Cardiac septum (tissue), 1 donor: ENCODE measurements at places on chromosomes 3 and 15.
A peak's percentile ranks its signal among the peaks of the same experiment; 100 is the strongest.

DNA sequence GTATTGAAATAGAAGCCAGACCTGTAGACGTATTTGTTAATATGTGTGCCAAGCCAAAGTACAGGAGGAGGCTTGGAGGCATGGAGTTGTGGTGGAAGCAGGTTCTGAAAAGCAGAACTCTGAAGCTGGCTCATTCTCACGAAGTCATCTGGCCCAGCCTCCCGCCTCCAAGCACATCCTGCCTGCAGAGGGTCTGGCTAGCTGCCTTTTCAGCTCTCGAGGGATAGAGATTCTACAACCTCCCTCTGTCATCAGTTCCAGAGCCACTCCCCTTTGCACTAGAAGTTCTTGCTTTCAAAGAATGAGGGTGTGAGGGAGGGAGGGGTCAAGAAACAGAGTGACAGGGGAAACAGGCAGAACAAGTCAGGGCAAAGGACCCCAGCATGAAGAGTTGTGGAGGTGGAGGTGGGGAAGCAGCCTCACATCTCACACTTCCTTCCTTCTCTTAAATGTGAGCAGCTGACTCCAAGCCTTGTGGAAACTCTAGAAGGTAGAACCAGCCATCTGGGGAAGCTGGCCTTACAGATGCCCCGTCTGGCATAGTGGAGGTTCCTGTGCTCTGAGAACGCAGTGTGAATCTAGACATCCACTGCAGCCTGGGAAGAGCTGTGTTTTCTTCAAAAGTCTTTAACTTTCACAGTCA is 95.3 kb downstream of the SLC49A4 start:
- no peak for DNase-seq

- DNase-seq, result no peak
These were observed 455.2 kb upstream of the ARPP21 start for GRCh38 chr3:35183927-35184675.

- DNase-seq, result no peak
These were observed 1.4 kb upstream of the AP4E1 start for GRCh38 chr15:50906954-50907600.

DNA sequence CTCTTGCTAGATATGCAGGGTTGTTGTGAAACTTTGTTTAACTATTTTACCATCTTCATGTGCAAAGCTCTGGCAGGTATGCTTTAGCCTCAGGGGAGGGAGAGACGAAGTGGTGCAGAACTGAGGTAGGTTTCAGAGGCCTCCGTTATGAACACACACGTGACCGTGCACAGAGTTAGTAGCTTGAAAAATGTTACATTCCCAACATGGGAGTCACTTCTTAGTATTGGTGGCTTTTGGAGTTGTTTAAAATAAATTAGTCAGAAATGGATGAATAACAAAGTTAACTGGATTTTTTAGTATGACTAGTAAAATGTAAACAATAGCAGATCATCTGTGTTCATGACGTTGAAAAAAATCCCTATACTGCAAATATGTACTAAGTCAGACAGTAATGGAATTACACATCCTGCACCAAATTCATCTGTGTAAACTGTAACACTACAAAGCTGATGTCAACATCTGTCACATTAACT is 279.6 kb downstream of the KLF13 start:
- no peak for DNase-seq

GRCh38 chr3:40464339-40465110 is 7.4 kb downstream of the RPL14 start:
- DNase-seq, result no peak

DNA sequence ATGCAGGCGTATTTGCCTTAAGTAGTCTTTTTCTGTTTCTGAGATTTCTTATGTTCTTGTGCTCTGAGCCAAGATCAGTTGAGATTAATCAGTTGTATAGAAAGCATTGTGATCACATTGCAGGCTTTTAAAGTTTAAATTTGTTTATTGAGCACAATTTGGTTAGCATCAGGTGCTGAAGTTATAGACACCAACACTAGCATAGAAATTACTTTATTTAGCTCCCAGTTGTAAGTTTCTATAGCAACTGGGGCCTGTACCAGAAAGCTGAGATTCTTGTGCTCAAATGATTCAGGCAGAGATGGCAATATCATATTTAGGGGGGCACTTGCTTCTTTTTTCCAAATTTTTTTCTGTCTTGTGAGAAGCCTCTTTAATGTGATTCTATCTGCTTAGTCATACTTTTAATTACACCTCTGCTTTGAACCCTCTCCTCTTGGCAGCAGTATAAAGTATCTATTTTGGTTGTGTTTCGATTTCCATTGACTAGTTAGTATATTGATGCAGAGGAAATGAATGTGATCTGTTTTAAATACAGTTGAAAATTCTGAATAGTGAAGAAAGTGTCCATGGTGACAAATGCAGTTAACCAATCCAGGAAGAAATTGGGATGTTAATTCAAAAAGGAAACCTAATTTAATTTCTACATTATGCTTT is 241.7 kb upstream of the GBE1 start:
- no peak for DNase-seq

DNA sequence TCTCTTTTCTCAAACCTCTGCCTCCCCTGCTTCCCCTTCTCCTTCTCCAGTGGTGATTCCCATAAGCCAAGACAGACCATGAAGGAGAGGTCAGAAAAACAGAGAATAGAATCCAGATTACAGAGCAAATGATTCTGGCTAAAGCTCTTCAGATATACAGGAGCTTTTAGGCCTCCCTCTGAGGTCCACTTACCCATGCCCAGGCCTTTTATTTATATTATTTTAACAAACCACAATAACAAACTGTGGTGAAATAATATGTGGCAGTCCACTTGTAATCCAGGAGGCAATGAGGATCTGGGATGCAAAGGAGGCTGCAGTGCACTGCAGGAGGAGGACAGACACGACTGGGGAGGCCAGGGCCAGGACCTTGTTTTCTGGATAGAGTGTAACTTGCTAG is 104.1 kb downstream of the STAC start:
- DNase-seq, result no peak

DNA sequence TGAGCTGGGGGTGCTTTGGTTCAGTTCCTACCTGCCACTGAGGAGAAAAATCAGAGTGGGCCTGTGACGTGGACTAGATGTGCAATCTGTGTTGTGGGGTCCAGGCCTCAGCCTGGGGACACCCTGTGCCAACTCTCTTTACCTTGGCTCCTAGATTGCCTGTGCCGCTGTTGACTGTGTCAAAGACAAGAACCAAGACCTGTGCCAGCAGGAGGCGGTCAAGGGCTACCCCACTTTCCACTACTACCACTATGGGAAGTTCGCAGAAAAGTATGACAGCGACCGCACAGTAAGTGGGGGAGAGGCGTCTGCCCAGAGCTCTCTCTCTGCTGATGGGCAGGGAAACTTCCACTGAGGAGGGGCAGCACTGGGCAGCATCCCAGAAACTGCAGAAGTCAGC is 40.6 kb upstream of the SEC22A start:
- no peak for DNase-seq

DNA sequence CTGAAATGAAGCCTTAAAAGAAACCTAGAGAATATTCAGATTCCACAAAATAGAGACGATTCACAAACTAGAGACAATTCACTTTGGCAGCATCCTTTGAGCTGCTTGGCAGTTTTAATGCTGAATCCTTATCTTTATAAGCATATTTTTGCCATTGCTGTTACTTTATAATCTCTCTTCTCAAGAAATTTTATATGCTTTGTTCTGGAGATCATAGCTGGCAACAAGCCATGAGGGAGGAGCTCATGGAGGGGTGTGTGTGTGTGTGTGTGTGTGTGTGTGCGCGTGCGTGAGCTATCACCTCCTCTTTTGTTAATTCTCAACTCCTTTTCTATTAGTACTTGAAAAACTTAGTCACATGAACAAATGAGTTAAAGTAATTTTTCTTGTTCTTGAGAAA is 495.0 kb upstream of the RGMA start:
- no peak for DNase-seq

GRCh38 chr3:24407980-24408680 is 86.5 kb downstream of the THRB start:
- no peak for DNase-seq

DNA sequence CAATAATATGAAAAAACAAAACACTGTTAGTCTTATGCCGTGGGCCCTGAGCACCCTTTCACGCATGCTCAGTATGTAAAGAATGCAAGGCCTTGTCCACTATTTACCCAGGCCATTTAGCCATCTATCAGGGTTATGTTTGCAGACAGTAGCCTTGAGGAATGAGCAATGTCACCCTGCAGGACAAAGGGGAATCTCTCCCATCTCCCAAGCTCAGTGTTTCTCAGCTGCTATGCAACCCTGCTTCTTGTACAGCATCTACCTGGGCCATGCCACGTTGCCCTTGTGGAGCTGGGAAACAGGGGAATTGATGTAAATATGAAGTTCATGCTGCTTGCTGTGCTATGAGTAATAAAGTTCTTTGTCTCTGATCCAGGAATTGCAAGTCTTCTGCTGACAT is 51.5 kb upstream of the SLCO2A1 start:
- peak; percentile 29 for DNase-seq

- DNase-seq, result no peak
These were observed 46.7 kb upstream of the ABHD2 start for GRCh38 chr15:89041507-89041906.

DNA sequence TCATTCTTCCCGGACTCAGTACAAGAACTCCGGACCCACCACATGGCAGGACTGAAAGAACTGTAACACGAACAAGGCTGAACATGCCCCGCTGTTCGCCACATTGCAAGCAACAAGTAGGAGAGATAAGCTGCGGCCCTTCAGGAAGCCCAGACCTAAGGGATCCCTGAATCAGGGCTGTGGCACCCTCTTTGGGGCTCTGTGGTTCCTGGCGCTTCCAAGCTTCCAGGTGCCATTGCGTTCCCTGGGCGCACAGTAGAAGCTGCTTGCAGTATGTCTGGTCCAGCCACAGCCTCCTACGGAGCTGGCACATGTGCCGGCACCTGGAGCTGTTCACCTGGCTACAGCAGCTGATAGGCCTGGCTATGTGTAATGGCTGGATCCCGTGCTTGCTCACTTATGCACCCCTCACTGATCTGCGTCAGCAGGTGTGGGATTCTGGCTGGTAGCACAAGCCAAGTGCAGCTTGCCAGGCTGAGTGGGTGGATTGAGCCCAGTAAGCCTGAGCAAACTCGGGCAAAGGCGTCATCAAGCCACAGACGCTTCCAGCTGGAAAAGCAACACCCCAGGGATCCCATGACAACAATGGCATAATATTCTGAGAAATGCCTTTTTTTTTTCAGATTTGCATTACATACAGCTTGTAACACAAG is 748.6 kb upstream of the GBE1 start:
- no peak for DNase-seq

DNA sequence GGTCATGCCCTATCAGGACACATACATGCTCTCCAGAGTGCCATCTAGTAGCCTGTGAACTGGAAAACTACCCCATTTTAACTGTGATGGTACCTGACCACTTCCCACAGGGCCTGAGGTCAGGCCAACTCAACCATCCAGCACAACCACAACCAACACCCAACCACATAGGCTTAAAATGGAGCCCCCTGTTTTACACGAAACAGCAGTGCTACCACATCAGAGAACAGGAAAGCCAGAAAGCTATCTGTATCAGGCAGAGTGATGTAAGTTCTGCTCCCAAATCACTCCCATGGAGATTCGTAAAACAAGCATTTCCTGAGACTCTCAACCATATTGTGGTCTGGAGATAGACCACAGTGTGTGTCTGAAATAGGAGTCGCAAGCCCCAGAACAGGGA is 1017.3 kb upstream of the EPHA6 start:
- no peak for DNase-seq

DNA sequence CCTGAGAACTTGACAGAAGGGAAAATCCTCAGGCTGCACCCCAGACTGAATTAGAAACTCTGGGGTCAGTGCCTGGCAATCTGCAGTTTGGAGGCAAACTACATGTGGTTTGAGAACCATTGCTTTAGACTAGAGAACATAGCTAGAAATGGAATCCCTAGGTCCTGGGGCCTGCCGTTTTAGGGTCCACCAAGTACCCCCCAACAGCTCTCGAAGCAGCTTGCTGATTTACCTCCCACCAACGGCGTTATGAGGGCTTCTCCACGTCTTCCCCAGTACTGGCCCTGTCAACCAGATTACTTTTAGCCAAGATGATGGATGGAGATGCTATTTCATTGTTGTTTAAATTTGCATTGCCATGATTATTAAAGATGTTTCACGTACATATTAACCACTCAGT is 272.5 kb downstream of the XXYLT1 start:
- no peak for DNase-seq

DNA sequence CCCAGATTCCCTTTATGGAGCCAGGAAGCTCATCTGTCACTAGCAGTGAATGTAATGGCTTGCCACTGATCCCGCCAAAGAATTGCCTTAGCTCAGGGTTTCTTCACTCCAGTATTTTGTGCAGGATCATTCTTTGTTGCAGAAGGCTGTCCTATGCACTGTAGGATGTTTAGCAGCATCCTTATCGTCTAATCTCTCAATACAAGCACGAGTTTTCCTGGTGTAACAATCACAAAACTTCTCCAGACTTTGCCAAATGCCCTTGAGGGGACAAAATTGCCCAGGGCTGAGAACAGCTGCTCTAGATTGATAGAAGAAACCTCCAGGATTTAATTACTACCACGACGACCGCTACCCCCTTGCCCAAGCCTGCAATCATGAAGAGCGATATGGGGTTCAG is 6.8 kb upstream of the SHQ1 start:
- no peak for DNase-seq

DNA sequence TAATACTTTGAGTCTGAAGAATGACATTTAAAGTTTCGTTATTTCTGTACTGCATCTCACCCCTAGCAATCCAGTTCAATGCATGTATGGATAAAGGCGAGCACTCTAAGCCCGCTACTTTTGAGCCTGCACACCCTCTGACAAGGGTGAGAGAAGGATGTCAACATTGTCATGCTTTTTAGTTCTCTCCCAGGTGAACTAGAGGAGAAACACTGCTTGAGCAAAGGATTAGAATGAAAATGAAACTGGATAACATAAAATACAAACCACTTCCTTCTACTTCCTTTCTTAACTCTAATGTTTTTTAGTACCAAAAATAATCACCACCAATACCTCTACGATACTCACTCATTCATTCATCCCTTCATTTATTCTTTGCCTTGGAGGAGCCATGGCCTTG is 588.7 kb upstream of the NR2F2 start:
- no peak for DNase-seq

DNA sequence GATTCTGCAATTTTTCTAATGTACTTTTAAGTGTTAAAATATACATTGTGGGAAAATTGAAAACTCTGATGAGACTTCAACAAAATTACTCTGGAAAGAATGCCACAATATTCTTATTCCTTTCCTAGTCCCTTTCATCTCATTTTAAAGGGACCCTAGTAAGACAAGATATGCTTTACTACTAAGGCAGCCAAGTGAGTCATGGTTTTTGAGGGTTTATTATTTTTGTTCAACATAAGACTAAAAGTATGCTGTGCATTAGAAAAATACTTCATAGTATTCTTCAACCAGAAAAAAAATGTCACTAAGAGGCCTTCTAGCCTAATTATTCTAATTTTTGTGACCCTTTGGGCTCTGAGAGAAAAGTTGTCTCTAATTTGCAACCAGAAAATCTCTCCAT is 7.4 kb downstream of the IL12A start:
- no peak for DNase-seq

GRCh38 chr3:81289676-81290075 is 471.8 kb downstream of the GBE1 start:
- DNase-seq, result no peak
